ENCODE measurements at places on chromosomes 6 and 20.

DNA sequence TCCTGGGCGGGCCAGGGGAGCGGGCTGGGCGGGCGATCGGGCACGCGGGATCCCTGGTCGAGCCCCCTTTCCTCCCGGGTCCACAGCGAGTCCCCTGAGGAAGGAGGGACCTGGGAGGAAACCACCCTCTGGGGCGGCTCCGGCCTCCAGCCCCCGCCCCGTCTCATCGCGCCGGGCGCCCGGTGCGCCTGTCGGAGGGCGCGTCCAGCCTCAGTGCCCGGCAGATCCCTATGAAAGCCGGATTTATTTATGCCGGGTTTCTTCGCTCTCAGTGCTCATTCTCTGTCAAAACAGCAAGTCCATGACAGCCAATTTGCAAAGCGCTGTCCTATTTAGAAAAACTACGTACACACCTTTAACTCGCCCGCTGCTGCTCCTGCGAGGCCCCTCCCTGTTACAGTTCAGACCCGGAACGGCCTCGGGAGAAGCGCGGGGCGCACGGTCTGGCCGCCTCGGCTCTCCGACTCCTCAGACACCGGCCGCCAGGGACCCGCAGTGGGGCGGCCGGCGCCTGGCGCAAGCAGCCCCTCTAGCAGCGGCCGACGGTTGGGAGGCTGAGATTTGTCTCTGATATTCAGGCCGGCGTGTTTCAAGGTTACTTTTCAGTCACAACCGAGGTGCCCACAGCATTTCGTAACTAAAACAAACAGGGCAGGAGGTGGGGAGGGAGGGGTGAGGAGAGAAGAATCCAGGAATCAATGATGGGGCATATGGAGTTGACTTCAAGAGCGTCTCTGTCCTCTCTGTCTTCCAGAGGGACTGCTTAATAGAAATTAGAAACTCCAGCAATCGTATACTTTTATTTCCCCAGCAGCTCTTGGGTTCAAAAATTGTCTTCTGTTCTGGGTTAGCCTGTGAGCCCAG, 782 bp upstream of the FOXA2 start:
- DNase-seq, result no peak

- no peak for DNase-seq
Measured at GRCh38 chr6:4667591-4667990, 108.6 kb upstream of the CDYL start.

DNA sequence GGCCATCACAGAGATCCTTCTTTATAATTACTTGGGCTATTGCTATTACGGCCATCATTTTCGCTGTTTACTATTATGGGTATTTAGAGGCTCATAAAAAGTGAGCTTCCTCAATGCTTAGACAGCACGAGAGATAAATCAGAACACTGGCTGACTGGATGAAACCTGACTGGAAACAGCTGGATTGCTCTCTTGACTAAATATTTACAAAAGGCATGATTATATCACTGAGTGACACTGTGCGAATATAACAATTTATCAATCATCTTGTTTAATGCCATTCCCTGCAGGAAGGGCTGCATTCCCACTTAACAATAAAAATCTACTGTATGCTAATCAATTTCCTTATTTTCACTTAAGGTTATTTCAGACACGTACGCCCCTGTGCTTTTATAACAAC, 260.1 kb upstream of the ARID1B start:
- no peak for DNase-seq

- DNase-seq, result no peak
Measured at GRCh38 chr20:50111120-50111828, 1.7 kb downstream of the UBE2V1 start.

DNA sequence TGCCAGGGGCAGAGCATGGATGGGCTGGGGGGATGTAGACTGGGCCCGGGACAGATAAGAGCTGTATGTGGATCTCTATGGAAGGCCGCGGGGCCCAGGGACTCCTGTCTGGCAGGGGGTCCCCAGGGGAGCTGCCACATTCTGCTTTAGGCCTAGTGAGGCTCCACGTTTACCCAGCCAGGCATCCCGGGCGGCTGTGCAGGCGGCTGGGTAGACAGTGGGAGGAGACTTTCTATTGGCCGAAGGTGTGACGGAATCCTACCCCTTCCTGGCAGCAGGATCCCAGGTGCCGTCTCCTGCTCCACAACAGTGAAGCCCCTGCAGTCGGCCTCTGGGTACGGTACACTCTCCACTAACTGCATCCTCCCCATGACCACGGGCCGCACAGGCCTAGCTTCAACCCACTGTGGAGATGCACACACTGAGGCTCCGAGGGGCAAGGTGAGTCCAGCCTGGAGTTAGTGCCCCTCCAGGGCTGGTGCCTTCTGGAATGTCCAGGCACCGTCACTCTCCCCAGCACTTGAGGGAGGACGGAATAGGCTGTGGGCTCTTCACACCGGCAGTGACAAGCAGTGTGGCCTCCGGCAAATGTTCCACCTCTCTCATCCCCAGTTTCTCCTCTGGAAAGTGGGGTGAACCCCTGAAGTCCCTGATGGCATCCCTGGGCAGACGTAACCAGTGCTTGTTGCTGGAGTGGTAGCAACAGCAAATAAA, 36.8 kb upstream of the ZBP1 start:
- DNase-seq, result no peak

- DNase-seq, result no peak
Measured at GRCh38 chr6:30725713-30726505, 5.8 kb downstream of the TUBB start.

GRCh38 chr6:42968783-42969182, 8.2 kb downstream of the GNMT start:
- DNase-seq, result no peak

GRCh38 chr6:127547904-127548649, 28.9 kb upstream of the C6orf58 start:
- no peak for DNase-seq

- no peak for DNase-seq
Measured at GRCh38 chr20:45343532-45344167, 4.6 kb downstream of the SDC4 start.

DNA sequence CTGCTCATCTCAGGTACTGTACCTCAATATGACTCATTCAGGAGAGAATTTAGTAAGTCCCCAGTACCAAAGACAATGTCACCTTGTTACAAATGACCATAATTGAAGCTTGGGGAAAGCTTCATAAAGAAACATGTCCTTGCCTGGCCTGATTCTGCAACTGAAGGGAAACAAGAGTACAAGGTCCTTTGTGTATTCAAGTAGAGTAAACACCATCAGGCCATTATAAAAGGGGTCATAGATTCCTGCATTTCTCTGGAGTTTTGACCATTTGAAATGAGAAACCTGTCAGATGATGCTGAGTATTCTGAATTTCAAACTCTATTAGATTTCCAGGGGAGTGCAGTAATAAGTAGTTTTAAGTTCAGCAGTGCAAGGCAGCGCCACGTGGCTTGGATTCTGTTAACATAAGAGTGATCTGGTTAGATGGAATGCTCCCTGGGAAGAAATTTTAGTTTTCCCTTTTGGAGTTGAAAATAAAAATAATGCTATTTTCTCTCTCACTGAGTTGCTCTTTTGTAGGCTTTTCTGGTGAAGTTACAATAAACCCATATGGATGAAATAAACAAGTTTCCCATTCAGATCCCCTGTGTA, 1054.3 kb downstream of the EPHA7 start:
- DNase-seq, result no peak

GRCh38 chr20:4155953-4156352, 140.6 kb upstream of the RNF24 start:
- no peak for DNase-seq

- DNase-seq, result no peak
Measured at GRCh38 chr20:62487561-62488354, 12.0 kb upstream of the GATA5 start.

GRCh38 chr6:31568537-31568961, 3.5 kb upstream of the LTA start:
- DNase-seq, result no peak

DNA sequence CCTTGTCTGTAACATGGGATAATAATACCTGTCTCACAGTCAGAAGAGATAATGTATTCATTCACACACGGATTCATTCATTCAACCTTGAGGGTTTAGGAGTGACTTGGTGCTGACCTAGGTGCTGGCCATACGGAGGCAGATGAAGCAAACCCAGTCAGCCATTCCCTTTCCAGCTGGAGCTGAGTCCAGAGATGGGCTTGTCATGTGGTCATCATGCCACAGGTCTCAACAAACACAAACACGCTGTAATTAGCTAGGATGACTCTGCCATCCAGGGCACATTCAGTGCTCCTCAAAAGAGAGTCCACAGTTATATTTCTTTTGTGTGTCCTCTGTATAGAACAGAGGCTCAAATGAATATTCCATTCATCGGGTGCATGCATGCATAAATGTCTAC, 19.5 kb upstream of the PRELID3B start:
- no peak for DNase-seq

DNA sequence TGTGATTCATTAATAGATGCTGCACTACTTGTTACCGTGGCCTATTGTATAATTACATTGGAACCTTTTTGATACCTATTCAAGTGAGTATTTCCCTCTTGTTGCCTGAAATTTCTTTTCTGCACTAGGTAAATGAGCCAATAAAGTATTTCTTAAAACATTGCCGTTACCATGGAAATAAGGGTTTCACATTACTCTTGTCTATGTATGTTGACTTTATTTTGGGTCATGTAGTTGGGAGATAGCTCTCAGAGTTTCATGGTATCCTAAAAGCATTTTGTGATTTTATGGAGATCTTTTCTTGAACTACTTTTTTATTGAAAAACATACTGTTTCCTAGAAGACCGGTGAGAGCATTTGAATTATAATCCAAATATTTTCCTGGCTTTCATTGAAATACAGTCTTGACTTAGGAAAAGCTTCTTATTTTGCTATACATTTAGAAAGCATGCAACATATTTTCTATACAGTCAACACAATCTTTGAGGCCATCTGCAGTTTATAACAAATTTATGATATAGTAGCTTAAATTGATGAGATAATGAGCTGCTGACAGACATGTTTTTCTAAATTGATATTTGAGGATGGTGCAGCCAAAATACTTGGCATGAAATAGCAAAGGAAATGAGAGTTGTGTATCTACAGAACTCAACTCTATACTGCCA, 650.4 kb downstream of the RFPL4B start:
- no peak for DNase-seq

- DNase-seq, result peak; percentile 63
Measured at GRCh38 chr6:1575210-1576041, 34.3 kb upstream of the FOXC1 start.

DNA sequence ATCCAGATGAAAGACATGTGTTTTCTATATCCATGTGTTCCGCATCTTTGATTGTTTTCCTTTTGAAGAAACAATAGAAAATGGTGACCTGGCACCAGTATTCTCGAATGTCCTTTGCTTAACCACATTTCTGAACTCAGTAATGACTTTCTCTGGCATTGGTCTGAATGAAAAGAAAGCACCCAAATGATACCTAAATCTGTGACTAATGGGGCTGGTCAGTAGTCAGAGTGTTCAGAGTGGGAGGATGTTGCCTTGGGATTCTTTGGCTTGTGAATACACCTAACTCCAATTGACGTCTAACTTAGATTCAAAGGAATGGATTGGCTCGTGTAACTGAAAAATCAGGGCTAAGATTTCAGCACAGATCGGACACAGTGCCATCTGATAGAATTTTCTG, 27.1 kb downstream of the PARD6B start:
- no peak for DNase-seq

GRCh38 chr20:46705378-46705729, 4.1 kb upstream of the SLC2A10 start:
- no peak for DNase-seq

DNA sequence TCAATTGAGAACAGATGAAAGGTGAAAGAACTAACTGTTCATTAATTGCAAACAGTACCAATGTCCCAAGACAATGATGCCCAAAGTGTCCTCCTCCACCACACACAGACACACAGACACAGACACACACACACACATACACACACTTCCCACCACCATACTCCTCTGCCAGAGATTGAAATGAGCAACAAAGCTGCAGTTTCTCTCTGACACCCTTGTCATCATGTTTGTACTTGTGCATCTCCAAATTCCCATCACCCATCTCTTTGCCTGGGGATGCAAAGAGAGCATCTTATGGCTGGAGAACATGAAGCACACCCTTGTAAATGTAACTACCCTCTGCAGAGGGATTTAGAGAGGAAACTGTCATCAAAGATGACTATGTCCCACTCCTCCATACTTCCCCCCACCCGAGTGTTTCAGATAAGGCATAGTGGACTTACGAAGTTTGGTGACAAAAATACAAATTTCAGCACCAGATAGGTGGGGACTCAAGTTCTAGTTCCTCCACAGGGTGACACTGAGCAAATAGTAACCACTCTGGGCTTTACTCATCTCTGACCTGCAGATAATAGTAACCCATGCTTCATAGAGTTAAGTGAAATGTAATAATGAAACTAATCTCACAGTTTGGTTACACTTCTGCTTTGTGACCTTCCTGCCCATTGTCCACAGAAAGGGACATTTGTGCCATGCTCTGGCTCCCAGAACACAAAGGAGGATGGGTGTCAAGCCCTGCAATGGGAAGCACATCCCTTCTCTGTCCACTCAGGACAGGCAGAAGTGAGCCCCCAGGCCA, 8.7 kb downstream of the MAFB start:
- no peak for DNase-seq

DNA sequence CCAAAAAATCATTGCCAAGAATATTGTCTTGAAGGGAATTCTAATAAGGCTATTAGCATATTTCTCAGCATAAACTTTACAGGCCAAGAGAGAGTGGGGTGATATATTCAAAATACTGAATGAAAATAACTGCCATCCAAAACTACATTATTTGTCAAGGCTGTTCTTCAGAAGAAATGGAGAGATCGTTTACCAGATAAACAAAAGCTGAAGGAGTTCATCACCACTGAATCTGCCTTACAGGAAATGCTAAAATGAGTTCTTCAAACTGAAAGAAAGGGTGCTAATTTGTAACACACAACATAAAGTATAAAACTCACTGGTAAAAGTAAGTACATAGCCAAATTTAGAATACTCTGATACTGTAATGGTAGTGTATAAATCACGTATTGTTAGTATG, 517.0 kb downstream of the TENT5A start:
- no peak for DNase-seq

- DNase-seq, result peak; percentile 78
Measured at GRCh38 chr6:169250660-169251059, 3.0 kb downstream of the THBS2 start.

- no peak for DNase-seq
Measured at GRCh38 chr6:34810936-34811632, 19.2 kb downstream of the BLTP3A start.

DNA sequence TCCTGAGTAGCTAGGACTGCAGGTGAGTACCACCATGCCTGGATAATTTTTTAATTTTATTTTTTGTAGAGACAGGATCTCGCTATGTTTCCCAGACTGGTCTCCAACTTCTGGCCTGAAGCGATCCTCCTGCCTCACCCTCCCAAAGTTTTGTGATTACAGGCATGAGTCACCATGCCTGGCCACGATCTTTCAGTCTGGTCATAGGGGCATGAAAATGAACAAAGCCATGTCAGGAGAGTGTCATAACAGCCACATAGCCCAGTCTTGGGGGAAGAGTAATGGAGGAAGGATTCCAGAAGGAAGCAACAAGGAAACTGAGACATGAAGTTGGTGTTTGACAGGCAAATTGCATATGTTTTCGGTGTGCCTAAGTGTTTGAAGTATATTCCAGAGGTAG, 17.0 kb upstream of the SNX3 start:
- DNase-seq, result no peak

All from hypothalamus (tissue), 51 donors.